ENCODE measurements at places on chromosomes 7 and 10.
A peak's percentile ranks its signal among the peaks of the same experiment; 100 is the strongest.

DNA sequence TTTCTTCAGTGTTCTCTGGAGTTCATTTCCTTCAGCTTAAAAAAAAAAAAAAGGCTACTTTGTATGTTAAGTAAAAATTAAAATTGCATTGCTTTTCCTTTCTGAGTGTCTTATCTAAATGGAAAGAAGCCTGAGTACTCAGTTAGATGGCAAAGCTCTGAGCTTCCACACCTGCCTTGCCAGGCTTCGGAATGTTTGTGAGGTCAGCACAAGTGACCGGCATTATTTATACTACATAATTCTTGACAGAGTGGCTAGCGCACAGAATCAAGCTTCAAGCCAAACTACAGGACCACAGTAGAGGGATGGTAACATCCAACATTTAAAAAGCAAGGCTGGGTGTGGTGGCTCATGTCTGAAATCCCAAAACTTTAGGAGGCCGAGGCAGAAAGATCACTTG, 17.3 kb downstream of the PIP4K2A start:
- DNase-seq = no peak

DNA sequence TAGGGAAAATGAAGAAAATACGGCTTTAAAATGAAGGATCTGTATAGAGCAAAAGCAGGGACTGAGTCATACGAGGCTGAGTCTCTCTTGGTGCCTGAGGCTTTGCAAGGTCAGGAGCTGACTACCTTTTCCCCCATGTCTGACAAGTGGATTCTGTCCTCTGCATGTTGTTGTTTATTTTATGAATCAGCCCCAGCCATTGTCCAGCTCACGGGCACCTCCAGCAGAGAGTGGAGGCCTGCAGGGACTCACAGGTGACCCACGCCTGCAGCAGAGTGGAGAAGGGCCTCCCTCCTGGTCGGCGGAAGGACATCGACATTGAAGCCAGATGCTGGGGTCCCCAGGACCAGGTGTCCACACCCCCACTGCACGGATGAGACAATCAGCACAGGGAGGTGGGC, 233.9 kb downstream of the WDR37 start:
- DNase-seq = no peak

DNA sequence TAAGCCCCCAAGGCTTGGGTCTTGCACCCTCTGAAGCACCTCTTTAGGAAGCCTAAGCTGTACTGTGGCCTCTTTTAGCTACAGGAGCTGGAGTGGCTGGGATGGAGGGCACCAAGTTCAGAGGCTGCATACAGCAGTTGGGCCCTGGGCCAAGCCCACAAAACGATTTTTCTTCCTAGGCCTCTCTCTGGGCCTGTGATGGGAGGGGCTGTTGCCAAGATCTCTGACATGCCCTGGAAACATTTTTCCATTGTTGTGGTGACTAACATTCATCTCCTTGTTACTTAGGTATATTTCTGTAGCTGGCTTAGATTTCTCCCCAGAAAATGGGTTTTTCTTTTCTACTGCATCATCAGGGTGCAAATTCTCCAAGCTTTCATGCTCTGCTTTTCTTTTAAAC, 375.7 kb upstream of the NPSR1 start:
- no peak for DNase-seq

- no peak for DNase-seq
These were observed 2.3 kb upstream of the STK32C start for GRCh38 chr10:132309879-132310591.

- DNase-seq = no peak
These were observed 45.9 kb upstream of the PRKG1 start for GRCh38 chr10:51028420-51028819.

DNA sequence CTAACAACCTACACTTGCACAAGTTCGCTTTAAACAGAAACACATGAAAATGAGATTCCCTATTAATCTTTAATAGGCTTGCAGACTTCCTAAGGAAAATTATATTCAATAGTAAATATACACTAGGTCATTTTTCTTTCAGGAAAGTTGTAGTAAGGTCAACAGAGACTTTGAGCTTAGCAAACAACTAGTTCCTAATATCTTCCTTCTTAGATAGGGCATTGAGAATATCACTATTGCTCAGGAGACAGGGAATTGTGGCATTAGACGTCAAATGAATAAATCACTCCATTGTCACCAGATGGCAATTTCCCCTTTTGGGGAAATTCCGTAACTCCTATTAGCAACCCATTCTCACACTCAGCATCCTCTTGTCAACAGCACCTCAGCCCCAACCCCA, 164.9 kb downstream of the GFRA1 start:
- no peak for DNase-seq

- DNase-seq = no peak
These were observed 40.0 kb downstream of the FGFR2 start for GRCh38 chr10:121558238-121558637.

GRCh38 chr7:111780527-111780926, 218.2 kb upstream of the IMMP2L start:
- DNase-seq = no peak

GRCh38 chr7:16785846-16786245, 19.0 kb downstream of the AGR2 start:
- no peak for DNase-seq

DNA sequence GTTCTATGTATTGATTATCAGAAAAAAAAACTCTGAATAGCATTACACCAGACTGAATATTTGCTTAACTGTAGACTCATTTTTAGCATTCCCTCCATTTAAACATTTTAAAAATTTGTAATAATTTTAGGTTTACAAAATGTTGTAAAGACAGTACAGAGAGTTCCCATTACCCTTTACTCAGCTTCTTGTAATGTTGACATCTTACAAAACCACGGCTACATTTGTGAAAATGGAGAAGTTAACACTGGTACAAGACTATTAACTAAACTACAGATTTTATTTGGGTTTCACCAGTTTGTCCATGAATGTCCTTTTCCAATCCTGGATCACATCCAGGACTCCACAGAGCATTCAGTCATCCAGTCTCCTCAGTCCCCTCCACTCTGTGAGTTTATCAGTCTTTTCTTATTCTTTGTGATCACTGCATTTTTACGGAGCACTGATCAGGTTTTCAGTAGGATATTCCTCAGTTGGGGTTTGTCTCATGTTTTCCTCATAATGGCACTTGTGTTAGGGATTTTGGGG, 130.0 kb upstream of the EEPD1 start:
- DNase-seq = no peak

GRCh38 chr7:34497153-34497777, 160.8 kb upstream of the NPSR1 start:
- DNase-seq = no peak

DNA sequence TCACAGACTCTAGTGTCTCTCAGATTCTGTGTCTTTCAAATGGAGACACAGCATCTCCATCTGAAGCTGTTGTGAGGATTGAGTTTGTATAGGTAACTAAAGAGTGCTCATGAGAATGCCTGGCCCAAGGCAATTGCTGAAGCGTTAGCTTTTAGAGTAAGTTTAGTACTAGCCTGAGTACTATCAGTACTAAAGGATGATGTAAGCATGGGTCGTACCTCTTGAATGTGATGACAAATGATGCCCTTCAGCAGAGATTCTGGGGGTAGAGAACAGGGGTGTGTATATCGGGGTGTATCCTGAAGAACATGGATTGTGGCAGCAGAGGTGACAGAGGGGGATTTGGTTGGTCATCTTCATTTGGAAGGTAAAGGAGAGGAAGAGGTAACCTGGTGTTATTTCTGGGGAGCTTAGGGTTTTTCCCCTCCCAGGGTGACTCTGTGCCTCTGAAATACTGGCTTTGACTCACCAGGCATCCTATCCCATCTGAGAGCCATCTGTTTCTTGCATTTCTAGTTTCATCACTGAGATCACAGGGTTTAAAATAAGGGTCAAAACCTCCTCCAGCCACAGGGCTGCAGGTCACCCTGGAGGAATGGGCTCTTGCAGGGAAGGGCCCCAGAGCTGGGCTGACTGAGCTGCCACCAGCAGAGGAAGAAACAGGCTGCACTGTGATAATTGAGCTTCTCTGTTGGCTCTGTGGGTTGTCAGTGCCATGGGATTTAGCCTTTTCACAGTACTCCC, 756.0 kb downstream of the KCNMA1 start:
- no peak for DNase-seq

DNA sequence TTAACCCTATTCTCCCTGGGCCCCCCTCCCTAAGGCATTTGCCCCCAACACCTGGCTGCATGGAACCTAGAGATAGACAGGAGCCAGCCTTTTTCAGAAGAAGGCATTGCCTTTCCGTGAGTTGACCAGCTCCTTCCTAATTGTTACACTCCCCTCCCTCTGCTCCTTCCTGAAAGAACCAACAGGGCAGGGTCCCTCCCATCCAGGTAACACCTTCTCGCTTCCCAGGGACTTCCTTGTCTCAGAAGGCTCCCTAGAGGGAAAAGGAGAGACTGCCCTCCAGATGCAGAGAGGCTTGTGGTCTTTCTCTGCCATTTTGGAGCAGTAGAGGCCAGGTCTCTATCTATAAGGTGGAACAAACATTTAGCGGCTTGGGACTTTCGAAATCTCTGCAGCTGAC, 31.9 kb downstream of the PALD1 start:
- no peak for DNase-seq

DNA sequence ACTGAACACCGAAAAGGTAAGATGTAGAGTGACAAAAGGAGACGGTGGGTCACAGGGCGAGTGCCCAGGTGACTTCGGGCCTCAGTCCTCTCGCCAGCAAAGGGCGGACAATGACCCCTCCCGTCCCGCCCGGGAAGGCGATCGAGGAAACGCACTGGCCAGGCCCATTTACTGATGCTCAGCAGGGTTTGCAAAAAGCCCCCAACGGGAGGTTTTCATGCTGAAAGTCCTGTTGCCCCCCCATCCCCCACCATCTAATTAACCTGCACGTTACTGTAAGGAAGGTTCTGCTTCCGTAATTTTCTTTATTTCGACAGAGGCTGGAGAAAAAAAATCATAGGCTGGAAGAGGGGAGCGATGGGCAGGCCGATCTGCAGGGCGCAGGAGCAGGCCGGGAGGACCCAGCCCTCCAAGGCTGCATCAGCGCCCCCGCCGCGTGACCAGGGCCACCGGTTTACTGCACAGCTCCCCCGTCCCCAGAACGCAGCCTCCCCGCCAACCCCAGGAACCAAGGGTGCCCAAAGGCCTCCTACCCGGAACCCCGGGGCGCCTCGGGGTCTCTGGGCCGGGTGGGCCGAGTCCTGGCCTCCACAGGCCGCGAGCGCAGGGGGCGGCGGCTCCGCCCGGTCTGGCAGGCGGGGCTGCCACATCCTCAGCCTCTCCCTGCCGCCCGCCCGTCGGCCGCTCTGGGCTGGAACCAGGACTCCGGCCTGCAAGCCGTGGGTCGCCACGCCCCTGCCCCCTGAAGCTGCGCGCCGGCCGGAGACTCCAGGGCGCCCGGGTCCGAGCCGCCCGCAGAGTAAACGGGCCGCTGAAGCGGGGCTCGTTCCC, 613 bp downstream of the OAT start:
- peak; percentile 35 for DNase-seq

- no peak for DNase-seq
These were observed 62.9 kb downstream of the ITGB8 start for GRCh38 chr7:20393616-20394015.

DNA sequence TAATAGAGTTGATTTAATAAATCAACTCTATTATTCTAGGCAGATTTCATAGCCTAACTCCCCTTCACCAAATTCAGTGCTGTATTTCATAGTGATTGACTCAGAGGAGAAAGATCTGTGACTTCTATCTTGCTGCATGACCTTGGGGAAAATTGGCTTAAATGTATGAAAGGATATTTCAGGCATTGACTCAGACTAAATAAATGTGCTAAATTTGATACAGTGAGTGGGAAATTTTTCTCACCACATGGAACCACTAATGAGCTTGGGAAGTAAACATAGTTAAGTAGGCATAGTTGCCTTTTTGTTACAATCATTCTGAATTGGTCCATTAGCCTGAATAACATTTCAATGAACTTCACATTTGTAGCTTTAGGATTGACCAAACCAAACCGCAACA, 89.0 kb upstream of the PRPS1L1 start:
- DNase-seq = no peak

GRCh38 chr10:5259132-5259951, 62.7 kb downstream of the AKR1C4 start:
- no peak for DNase-seq

GRCh38 chr10:14652067-14652466, 122.6 kb downstream of the FAM107B start:
- no peak for DNase-seq

DNA sequence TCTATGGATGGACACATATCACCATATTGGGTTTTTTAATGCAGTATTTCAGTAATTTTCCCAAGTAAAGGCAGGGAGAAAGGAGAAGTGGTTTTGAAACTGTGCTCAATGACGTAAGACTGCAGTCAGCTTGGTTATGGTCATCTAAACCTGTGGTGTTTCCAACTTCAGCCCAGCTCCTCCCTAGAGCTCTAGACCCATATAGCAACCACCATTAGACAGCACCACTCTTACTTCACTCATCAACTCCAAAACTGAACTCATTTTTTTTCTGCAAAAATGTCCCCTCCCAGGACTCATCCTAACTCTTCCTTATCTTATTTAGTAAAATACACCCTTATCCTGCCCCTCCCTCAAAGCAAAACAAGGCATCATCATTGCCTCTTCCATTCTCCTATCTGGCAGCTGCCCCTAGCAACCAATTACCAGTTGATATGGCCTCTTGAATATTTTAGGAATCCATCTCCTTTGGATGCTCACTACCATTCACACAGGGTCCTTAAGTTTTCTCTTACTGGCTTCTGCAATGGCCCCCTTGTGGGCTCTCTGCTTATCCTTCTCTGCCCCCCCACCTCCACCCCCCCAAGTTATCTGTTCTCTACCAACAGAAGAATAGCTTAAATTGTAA, 1.5 kb upstream of the RALA start:
- DNase-seq = no peak

- no peak for DNase-seq
These were observed 326.4 kb downstream of the KCNMA1 start for GRCh38 chr10:77311186-77311585.

DNA sequence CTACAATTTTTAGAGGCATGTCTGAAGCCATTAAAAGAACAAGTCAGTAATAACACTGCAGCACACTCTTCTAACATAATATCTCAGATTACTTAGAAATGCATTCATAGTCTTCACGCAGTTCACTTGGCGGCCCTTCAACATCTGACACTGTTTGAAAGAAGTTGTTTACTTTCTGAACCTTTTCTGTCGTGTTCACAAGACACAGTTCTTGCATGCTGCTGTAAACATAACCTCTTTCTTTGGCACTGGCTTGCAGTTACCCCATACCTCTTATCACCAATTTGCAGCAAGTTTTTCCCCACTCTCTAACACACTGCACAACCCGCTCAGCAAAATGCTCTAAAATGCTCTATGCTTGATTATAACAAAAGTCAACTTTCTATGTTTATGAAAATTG, 12.0 kb downstream of the PIP4K2A start:
- no peak for DNase-seq

- DNase-seq = no peak
These were observed 81.8 kb downstream of the DIP2C start for GRCh38 chr10:607545-608185.

- no peak for DNase-seq
These were observed 170.9 kb downstream of the RAMP3 start for GRCh38 chr7:45328403-45328981.

- no peak for DNase-seq
These were observed 28.1 kb upstream of the ELOVL3 start for GRCh38 chr10:102198027-102198426.

- DNase-seq = no peak
These were observed 14.2 kb downstream of the MYL10 start for GRCh38 chr7:101614939-101615302.

GRCh38 chr7:139230484-139230773, 608 bp upstream of the UBN2 start:
- DNase-seq = no peak
